ENCODE measurements at places on chromosomes 2 and 18. TPM values are rescaled to one million over a fixed set of nuclear protein-coding genes. Genes with fewer than 3 reads are reported as not detected.

The PCBP1 gene
- 211 TPM for total RNA-seq

- DNase-seq, result no peak
These were observed 40.5 kb downstream of the ATL2 start for GRCh38 chr2:38336621-38337020.

DNA sequence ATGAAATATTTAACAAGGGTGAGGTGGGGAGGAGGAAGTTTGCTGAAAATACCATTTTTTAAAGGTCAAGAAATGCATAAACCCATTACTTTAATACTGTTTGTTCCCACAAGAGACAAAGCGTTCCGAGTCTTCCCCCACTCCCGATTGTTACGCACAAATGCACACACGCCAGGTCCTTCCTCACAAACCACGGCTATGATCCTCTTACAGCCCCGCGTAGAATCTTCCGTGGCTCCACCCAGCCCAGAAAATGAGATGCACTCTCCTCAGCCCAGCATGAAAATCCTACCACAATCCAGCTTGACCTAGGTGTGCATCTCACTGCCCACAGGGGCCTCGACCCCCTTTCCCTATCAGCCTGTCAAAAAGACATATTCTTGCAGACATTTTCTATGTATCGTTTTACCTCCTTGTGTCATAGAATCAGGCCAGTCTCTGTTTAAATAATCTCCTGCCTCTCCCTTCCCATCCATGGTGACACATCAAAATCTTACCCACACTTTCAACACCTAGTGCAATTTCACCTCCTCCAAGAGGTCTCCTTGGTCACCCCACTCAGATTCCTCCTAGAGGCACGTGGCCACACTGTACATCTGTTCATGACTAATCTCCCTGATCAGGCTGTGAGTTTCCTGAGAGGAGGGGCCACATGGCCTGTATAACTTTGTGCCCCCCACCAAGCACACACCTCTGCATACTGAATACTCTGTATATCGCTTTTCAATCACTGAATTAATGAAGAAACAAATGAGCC lies 491.0 kb upstream of the KLHL29 start:
- DNase-seq, result no peak

- DNase-seq, result no peak
These were observed 76.3 kb upstream of the GLS start for GRCh38 chr2:190804182-190804795.

Measured in left ventricle myocardium superior (tissue), 1 donor.